ENCODE measurements at places on chromosomes 7 and 10. TPM values are rescaled to one million over a fixed set of nuclear protein-coding genes. Genes with fewer than 3 reads are reported as not detected.

Gene PSTK
- 5.0 TPM for total RNA-seq

Gene SFTPA1
- not detected for total RNA-seq

Gene FRAT1
- 1.5 TPM for total RNA-seq

Gene ARHGEF5
- total RNA-seq: 8.2 TPM

Gene ADK
- total RNA-seq: 72.1 TPM

Gene RGR
- not detected for total RNA-seq

Gene PDCD4
- total RNA-seq: 140 TPM

Gene MMS19
- 89.3 TPM for total RNA-seq

Gene PRF1
- total RNA-seq: 28.5 TPM

Gene LIPM
- total RNA-seq: not detected

Gene SLC13A4
- not detected for total RNA-seq

Gene ITPRID1
- not detected for total RNA-seq

Gene ADIRF
- total RNA-seq: not detected

- no peak overlapping the region for H3K4me3 ChIP-seq
- peak; percentile 44 for ATAC-seq
- peaks cover 38% of the 10 kb centered on the region for H3K27me3 ChIP-seq
Measured at GRCh38 chr10:93816123-93816747, 58.5 kb downstream of the LGI1 start.

DNA sequence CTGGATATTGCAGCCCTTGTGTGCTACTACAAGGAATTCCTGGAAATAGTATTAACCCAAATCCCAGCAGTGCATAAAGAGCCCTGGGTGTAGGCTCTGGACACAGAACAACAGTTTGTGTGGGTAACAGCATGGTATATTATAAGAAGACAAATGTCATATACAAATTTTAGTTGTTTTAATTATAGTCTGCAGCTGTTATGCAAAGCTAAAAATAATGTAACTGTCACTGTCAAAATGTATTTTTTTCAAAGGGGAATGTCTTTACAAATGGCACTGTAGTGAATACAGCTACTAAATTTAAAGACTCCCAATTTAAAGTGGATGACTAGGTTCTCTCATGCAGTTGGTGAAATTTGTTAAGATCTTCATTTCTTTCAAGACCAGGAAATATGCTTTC is 339.0 kb downstream of the GPR37 start:
- no peak overlapping the region for H3K27ac ChIP-seq
- H3K4me1 ChIP-seq: no peaks in the 10 kb centered on the region
- H3K27me3 ChIP-seq: no peaks in the 10 kb centered on the region
- ATAC-seq: no peak
- H3K36me3 ChIP-seq: no peaks in the 10 kb centered on the region
- no peak overlapping the region for H3K4me3 ChIP-seq

GRCh38 chr10:16966991-16967865 is 150.0 kb upstream of the RSU1 start:
- peak overlapping the region; percentile 59 for H3K4me3 ChIP-seq
- H3K36me3 ChIP-seq: no peaks in the 10 kb centered on the region
- H3K4me1 ChIP-seq: peaks cover 14% of the 10 kb centered on the region
- ATAC-seq: peak; percentile 80

DNA sequence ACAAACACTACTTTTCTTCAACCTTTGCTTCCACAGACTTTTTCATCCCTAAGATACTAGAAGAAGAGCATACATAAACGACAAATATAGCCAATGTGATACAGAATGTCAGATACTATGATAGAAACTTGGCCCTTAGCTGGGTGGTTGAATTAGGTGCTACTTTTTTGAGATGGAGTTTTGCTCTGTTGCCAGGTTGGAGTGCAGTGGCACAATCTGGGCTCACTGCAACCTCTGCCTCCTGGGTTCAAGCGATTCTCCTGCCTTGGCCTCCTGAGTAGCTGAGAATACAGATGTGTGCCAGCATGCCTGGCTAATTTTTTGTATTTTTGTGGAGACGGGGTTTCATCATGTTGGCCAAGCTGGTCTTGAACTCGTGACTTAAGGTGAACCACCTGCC is 3.5 kb downstream of the PPIA start:
- peak overlapping the region; percentile 69 for H3K4me3 ChIP-seq
- H3K36me3 ChIP-seq: peaks cover 77% of the 10 kb centered on the region
- ATAC-seq: no peak
- no peak overlapping the region for H3K27ac ChIP-seq
- no peaks in the 10 kb centered on the region for H3K27me3 ChIP-seq

- H3K36me3 ChIP-seq: no peaks in the 10 kb centered on the region
- no peaks in the 10 kb centered on the region for H3K27me3 ChIP-seq
- peaks cover 23% of the 10 kb centered on the region for H3K4me1 ChIP-seq
- no peak for ATAC-seq
- peak overlapping the region; percentile 79 for H3K4me3 ChIP-seq
- peak overlapping the region; percentile 5 for H3K27ac ChIP-seq
Measured at GRCh38 chr10:43574906-43575305, 490 bp upstream of the ZNF239 start.

DNA sequence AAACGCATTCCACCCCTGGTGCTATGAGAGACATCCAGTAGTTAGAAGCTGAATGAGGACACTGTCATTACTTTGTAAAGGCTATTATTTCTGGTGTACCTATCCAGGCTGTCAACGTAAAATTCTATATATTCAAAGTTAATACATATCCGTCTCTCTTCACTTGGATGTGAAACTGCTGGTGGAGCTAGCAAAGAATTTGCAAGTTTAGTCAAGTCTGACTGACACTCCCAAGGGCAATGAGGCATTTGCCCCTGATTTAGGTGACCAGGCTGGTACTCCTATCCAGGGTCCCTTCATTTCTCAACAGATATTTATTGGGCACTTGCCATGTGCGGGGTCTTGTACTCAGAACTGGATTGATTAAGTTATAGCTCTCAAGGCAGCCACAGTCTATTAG is 260.1 kb upstream of the CDC14C start:
- H3K4me1 ChIP-seq: no peaks in the 10 kb centered on the region
- H3K4me3 ChIP-seq: no peak overlapping the region
- H3K36me3 ChIP-seq: no peaks in the 10 kb centered on the region
- no peaks in the 10 kb centered on the region for H3K27me3 ChIP-seq

DNA sequence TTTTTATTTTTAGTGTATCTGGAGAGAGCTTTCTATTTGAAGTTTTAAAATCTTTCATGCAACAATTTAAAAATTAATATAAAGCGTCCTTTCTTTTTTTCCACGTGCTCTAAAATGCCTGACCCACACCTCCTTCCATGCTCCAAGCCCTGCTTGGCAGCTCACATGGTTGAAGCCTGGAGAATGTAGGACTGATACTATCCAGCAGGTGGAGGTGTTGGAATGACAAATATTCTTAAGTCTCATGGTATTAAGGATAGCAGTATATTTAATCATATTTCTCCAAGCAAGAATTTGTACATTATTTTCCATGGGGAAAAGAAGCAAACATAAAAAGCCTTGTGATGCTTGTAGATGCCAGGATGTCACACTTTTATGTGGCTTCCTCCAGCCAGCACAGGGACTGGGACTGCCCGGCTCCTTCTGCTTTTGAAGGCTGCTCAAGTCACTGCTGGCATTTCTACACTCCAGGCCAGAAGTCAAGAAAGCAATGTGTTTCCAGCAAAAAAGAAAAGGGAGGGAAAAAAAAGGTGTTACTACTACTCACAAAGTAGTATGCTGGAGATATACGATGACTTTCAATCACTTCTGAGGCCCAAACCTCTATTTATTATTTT is 49.7 kb downstream of the BZW2 start:
- ATAC-seq: no peak
- H3K27ac ChIP-seq: no peak overlapping the region
- no peaks in the 10 kb centered on the region for H3K4me1 ChIP-seq
- H3K27me3 ChIP-seq: no peaks in the 10 kb centered on the region
- peaks cover 99% of the 10 kb centered on the region for H3K36me3 ChIP-seq

DNA sequence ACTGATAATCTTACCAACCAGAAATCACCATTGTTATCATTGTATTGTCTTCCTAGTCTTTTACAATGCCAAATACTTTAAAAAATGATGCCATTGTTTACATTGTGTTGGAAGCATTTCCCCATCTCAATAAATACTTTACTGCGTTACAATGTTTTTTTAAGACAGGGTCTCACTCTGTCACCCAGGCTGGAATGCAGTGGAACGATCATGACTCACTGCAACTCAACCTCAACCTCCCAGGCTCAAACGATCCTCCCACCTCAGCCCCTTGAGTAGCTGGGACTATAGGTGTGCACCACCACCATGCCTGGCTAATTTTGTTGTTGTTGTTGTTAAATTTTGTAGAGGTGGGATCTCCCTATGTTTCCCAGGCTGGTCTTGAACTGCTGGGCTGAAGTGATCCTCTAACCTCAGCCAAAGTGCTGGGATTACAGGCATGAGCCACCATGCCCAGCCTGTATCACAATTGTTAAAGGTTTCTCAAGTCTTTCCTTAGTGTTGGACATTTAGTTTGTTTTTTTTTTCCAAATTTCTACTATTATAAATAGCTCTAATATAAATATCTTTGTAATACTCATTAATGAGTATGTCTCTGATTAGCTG is 13.5 kb downstream of the LRMDA start:
- no peak overlapping the region for H3K4me3 ChIP-seq
- no peaks in the 10 kb centered on the region for H3K36me3 ChIP-seq
- H3K27ac ChIP-seq: no peak overlapping the region
- peaks cover 23% of the 10 kb centered on the region for H3K27me3 ChIP-seq

DNA sequence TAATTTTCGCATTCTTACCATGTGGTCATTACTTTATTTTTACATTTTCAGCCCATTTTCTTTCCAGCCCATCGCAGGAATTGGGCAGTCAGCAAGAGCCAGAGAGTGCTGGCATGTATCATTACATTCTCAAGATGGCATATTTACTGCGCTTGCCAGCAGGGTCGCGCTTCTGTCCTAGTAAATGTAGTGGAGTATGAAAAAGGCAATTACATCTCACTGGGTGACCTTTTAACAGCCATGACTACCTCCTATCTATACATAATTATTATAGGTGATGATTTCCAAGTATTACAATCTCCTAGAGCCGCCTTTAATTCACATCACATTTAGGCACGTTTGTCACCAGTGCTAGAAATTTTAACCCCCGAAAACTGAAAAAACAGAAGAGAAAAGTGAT is 433.7 kb upstream of the MGMT start:
- H3K27ac ChIP-seq: no peak overlapping the region
- peaks cover 5% of the 10 kb centered on the region for H3K4me1 ChIP-seq
- peaks cover 25% of the 10 kb centered on the region for H3K27me3 ChIP-seq
- no peaks in the 10 kb centered on the region for H3K36me3 ChIP-seq
- H3K4me3 ChIP-seq: no peak overlapping the region
- no peak for ATAC-seq

GRCh38 chr7:126228356-126229061 is 1024.2 kb downstream of the GRM8 start:
- H3K27me3 ChIP-seq: no peaks in the 10 kb centered on the region
- no peak for ATAC-seq
- H3K36me3 ChIP-seq: no peaks in the 10 kb centered on the region

DNA sequence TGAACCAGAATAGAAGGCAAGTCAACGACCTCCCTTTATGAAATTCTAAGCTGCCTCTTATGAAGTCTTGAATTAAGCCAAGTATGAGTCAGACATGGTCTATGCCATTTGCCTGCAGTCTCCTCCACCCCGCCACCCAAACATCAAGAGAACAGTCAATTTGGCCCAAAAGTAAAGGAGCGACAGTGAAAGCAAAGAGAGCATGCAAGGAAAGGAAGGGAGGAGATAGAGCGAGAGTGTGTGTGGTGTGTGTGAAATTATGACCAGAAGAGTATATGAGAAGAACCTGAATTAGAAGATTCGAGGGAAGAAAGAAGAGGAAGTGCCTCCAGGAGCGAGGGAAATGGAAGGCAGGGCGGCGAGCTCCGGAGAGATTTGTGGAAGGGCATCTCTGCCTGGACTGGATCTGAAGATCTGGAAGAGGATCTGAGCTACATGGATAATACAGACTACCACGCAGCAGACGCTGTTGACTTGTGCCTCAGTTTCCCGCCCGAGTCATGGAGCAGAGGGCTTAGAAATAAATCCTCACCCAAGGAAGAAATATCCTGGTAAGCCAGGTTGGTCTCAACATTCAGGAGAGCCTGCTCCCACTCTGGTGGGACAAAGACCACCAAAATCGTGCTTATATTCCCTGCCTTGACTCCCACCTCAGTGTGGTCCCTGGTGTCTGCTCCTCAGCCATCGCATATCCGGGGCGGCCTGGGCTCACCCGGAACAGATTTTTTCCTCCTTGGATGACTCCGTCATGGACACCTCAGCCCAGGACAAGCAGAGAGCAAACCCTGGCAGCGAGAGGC is 459 bp downstream of the ZDHHC6 start:
- ATAC-seq: peak; percentile 25
- no peaks in the 10 kb centered on the region for H3K27me3 ChIP-seq
- H3K27ac ChIP-seq: peak overlapping the region; percentile 93
- peaks cover 24% of the 10 kb centered on the region for H3K4me1 ChIP-seq
- peak overlapping the region; percentile 89 for H3K4me3 ChIP-seq

DNA sequence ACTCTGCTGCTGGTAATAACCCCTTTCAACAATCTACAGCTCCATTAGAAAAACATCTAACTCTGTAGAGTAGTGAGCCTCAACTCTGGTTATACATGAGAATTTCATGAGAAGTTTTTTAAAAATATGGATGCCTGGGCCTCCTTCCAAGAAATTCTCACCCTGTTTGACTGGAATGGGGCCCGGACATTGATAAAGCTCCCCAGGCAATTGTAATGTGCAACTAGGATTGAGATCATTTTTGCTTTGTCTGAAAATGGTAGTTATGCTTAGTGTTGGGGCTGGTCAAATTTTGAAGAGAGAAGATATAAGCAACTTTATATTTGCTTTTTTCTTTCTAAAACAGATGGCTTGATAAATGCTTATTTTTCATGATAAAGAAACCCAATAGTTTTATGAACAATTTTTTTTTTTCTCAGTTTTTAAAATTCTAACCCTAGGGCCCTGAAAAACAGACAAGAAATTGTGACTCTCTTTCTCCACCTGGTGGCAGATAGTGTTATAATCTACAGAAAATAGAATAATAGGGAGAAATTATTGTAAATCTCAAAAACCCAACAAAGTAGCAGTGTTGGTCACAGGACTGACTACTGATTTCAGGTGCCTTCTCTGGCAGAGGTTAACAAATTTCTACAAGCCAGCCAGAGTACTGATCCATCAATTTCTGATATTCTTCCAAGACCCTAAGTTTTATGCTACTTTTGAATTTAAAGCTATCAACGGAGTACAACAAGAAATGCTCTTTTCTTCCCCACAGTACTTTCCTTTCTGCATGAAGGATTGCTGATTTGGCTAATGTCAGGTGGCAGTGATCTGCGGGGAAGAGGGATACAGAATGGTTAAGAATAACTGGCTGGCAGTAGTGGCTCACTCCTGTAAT is 174.8 kb downstream of the DKK1 start:
- no peaks in the 10 kb centered on the region for H3K27me3 ChIP-seq
- ATAC-seq: no peak
- H3K36me3 ChIP-seq: no peaks in the 10 kb centered on the region
- no peak overlapping the region for H3K4me3 ChIP-seq
- H3K27ac ChIP-seq: no peak overlapping the region
- no peaks in the 10 kb centered on the region for H3K4me1 ChIP-seq

GRCh38 chr7:146002431-146003078 is 114.0 kb upstream of the CNTNAP2 start:
- H3K4me1 ChIP-seq: no peaks in the 10 kb centered on the region
- no peaks in the 10 kb centered on the region for H3K27me3 ChIP-seq
- ATAC-seq: no peak
- no peak overlapping the region for H3K27ac ChIP-seq
- no peak overlapping the region for H3K4me3 ChIP-seq

- ATAC-seq: no peak
- peaks cover 81% of the 10 kb centered on the region for H3K36me3 ChIP-seq
- H3K4me1 ChIP-seq: peaks cover 70% of the 10 kb centered on the region
- H3K27ac ChIP-seq: peak overlapping the region; percentile 86
- H3K4me3 ChIP-seq: no peak overlapping the region
- no peaks in the 10 kb centered on the region for H3K27me3 ChIP-seq
Measured at GRCh38 chr10:124692100-124692446, 52.1 kb downstream of the FAM53B start.

Measured in activated T-helper 17 cell treated with anti-CD3 and anti-CD28 coated beads, Interleukin-2, amount 50 U/mL, for 72 hours (primary cell).